ENCODE measurements at places on chromosomes 16 and 17.

GRCh38 chr16:82382521-82382920, 212.5 kb upstream of the MPHOSPH6 start:
- H3K4me3 ChIP-seq, result no peak overlapping the region

DNA sequence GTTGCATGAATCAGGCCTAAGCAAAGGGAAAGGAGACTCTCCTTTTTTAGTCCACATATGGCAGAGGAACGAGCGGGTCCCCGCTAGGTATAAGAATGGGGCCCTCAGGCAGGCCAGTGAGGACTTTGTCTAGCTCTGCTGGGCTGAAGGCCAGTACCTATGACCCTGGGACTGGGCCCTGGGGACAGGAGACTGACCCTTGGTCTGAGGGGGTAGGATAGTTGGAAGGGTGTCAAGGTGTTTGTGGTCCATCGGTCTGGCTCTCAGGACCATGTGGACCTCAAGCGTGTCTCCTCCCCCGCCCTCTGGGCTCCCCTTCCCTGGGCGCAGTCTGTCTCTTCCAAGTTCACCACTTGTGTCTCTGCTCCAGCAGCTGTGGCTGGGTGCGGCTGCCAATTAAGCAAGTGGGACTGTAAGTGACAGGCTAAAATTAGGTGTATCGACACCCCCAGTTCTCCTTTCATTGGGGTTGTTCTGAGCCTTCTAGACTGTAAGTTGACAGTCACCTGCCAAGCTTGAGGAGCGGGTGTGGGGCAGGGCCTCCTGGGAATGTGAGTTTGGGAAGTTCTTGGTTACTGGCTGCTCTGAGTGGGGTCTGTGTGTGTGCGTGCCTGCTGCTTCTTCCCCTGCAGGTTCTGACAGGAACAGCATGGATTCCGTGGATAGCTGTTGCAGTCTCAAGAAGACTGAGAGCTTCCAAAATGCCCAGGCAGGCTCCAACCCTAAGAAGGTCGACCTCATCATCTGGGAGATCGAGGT, 24.5 kb downstream of the AKAP1 start:
- no peak overlapping the region for H3K4me3 ChIP-seq
- peaks cover 6% of the 10 kb centered on the region for H3K4me1 ChIP-seq
- peaks cover 6% of the 10 kb centered on the region for H3K36me3 ChIP-seq
- no peaks in the 10 kb centered on the region for H3K27me3 ChIP-seq

DNA sequence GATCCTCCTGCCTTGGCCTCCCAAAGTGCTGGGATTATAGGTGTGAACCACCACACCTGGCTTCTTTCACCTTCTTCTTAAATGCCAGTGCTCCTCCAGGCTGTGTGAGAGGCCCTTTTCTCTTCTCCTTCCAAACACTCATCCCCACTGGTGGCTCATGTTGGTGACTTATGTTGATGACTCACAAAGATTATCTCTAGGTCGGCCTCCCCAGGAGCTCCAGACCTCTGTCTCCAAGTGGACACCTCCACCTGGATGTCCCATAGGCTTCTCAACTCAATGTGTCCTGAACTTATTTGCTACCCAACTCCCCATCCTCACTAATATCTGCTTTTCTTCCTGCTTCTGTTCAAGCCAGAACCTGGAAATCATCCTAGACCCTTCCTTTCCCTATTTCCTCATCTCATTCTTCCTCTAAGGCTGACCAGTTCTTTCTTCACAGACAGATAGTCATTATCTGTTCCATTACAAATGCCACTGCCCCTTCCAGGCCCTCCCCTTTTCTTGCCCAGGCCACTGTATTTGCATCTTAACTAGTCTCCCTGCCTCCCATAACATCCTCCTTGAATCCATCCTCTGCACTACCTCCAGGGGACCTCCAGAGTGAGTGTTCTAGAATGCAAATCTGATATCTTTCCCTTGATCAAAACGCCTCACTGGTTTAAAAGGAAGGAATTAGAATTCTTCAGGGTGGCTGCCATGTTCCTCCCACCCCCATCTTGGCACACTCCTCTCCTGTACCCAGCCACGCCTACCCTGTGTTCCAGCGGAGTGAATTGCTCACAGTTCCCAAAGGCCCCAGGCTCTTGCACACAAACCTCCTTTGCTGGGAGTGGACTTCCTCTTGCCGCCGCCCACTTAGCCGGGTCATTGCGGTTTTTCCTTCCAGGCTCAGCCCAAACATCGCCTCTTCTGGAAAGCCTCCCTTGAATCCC, 34.8 kb upstream of the FBXO47 start:
- H3K36me3 ChIP-seq, result peaks cover 6% of the 10 kb centered on the region
- no peak overlapping the region for H3K27ac ChIP-seq
- DNase-seq, result no peak

- no peak for DNase-seq
- H3K36me3 ChIP-seq, result peaks cover 29% of the 10 kb centered on the region
- H3K4me3 ChIP-seq, result no peak overlapping the region
- H3K4me1 ChIP-seq, result peaks cover 32% of the 10 kb centered on the region
- H3K27me3 ChIP-seq, result no peaks in the 10 kb centered on the region
These were observed 2.7 kb downstream of the ALDOC start for GRCh38 chr17:28573966-28574480.

GRCh38 chr17:7929158-7930023, at the start of gene KCNAB3:
KCNAB3 (minus strand) TSS chr17:7929856; CDS start chr17:7929435, 421 bp downstream.
- peak within 1 kb of the TSS; percentile 97 for H3K4me3 ChIP-seq
- no peaks in the 10 kb centered on the region for H3K27me3 ChIP-seq
- peak; percentile 61 for DNase-seq

- H3K4me1 ChIP-seq, result no peaks in the 10 kb centered on the region
- H3K4me3 ChIP-seq, result no peak overlapping the region
- H3K27ac ChIP-seq, result no peak overlapping the region
- no peaks in the 10 kb centered on the region for H3K27me3 ChIP-seq
- H3K36me3 ChIP-seq, result peaks cover 2% of the 10 kb centered on the region
- DNase-seq, result no peak
These were observed 26.9 kb upstream of the OSGIN1 start for GRCh38 chr16:83925957-83926725.

DNA sequence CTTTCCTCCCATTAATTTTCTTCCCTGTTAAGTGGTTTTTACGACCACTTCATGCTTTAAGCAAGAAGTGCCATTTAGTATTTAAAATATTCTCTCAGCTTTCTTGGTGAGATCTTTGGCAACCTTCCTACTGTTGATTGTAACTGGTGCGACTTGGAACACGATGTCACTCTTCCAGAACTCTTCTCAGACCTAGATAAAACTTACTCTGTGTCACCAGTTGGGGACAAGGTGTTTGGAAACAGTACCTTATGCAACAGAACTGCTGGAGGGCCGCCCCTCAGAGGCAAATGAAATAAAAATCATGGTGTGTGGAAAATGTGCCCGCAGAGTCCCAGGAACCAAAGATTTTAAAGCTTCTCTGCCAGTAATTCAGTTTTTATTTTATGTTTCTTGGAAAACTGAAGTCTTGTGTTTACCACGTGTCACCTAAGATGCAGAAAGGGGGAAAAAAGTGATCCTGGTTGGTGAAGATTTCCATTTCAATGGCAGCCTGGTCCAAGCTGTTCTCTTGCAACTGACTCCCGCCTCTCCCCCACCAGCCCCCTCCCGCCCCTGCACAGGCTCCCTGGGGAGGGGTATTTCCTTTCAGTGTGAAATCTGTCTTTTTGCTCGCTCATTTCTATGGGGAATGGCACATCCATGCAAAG, 7.2 kb upstream of the HSD11B2 start:
- no peak overlapping the region for H3K4me3 ChIP-seq
- H3K27ac ChIP-seq, result no peak overlapping the region
- no peaks in the 10 kb centered on the region for H3K4me1 ChIP-seq
- H3K27me3 ChIP-seq, result peaks cover 25% of the 10 kb centered on the region
- H3K36me3 ChIP-seq, result no peaks in the 10 kb centered on the region

DNA sequence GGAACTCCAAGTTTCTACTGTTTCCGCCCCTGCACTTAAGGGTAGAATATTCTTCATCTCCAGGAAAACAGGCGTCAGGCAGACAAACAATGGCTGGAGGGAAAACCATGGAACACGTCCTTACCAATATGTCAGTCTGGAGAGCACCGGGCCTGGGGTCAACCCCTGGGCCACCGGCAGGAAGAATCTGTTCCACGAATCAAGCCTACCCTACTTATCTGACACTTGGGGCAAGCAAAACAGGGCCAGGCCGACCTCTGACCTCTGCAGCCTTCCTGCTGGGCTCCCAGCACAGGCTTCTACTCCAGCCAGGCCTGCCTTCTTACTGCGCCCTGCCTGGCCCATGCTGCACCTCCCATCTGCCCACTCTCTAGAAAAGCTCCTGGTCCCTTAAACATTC, 10.1 kb downstream of the VAC14 start:
- DNase-seq, result no peak
- H3K27me3 ChIP-seq, result no peaks in the 10 kb centered on the region
- H3K4me3 ChIP-seq, result no peak overlapping the region
- H3K36me3 ChIP-seq, result no peaks in the 10 kb centered on the region
- H3K4me1 ChIP-seq, result peaks cover 16% of the 10 kb centered on the region

- no peak for DNase-seq
- H3K4me1 ChIP-seq, result peaks cover 2% of the 10 kb centered on the region
- no peak overlapping the region for H3K27ac ChIP-seq
These were observed 36.0 kb upstream of the CCL1 start for GRCh38 chr17:34398990-34399389.

DNA sequence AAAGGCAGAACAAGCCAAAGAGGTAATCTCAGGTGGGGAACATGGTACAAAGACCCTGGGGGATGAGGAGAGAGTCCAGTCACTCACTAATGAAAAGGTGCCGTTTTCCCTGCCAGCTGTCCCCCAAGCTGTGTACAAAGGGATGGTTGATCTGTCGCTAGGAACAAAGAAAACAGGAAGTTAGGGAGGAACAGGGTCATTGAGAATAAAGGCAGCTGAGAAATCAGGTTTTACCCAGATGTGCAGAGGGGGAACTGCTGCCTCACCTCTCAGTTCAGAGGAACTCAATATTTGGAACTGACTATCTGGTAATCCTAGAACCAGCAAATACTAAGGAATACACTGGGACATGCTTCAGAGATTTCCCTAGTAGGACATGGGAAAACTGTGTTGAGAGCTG, 1.5 kb downstream of the RSKR start:
- no peak for DNase-seq
- no peak overlapping the region for H3K4me3 ChIP-seq
- H3K27ac ChIP-seq, result no peak overlapping the region
- no peaks in the 10 kb centered on the region for H3K4me1 ChIP-seq
- peaks cover 16% of the 10 kb centered on the region for H3K36me3 ChIP-seq

DNA sequence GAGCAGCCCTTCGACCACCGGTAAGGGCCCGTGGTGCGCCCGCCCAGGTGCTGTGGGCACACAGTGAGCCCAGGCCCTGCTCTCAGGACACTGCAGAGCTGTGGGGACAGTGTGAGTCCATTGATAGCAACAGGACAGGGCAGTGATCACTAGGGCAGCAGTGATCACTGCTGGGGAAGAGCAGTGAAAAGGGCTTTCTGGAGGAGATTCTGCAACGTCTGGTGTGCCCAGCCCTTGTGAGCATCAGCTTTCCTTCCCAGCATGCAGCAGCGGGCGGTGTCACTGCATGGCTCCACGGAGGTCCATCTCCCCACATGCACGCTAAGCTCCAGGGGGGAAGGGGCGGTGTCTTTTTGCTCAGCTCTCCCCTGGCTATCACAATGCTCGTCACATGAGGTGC, 32.1 kb downstream of the MAP1LC3B start:
- no peak for DNase-seq
- H3K4me3 ChIP-seq, result no peak overlapping the region
- H3K27me3 ChIP-seq, result no peaks in the 10 kb centered on the region
- H3K36me3 ChIP-seq, result peaks cover 3% of the 10 kb centered on the region
- no peak overlapping the region for H3K27ac ChIP-seq

- peaks cover 5% of the 10 kb centered on the region for H3K27me3 ChIP-seq
- H3K4me1 ChIP-seq, result no peaks in the 10 kb centered on the region
- no peak overlapping the region for H3K4me3 ChIP-seq
- no peak overlapping the region for H3K27ac ChIP-seq
- H3K36me3 ChIP-seq, result peaks cover 3% of the 10 kb centered on the region
These were observed 3.1 kb downstream of the GSG1L2 start for GRCh38 chr17:9818760-9819159.

GRCh38 chr17:82933911-82934310, 94.1 kb upstream of the ZNF750 start:
- DNase-seq, result no peak
- H3K4me3 ChIP-seq, result no peak overlapping the region
- peaks cover 6% of the 10 kb centered on the region for H3K4me1 ChIP-seq
- no peaks in the 10 kb centered on the region for H3K27me3 ChIP-seq
- H3K36me3 ChIP-seq, result peaks cover 11% of the 10 kb centered on the region

DNA sequence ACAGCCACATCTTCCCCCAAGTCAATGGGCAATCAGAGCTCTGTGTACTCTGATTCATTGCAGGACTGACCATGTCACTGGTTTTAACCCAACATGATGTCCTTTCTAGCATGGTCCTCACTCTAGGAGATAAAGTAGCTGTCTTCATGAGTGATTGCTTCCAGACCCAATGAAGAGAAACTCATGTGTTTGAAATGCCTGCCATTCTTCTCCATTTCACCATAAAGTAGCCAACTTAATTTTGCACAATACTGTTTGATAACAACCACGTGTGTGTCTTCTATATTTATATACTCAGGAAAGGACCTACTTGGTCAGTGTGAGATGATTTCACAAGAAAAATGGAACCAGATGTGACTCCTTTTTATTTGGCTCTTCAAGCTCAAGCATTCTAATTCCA, 172.5 kb downstream of the AXIN2 start:
- H3K4me3 ChIP-seq, result no peak overlapping the region
- no peak overlapping the region for H3K27ac ChIP-seq
- DNase-seq, result no peak

GRCh38 chr16:50390371-50390771, 21.6 kb upstream of the BRD7 start:
- no peak overlapping the region for H3K4me3 ChIP-seq
- peaks cover 4% of the 10 kb centered on the region for H3K27me3 ChIP-seq
- no peak for DNase-seq

GRCh38 chr17:82371333-82372248, at the start of gene UTS2R:
UTS2R (plus strand) TSS chr17:82371765; CDS start chr17:82374325, 2,560 bp downstream.
- H3K27me3 ChIP-seq, result peaks cover 58% of the 10 kb centered on the region
- H3K36me3 ChIP-seq, result no peaks in the 10 kb centered on the region
- no peak for DNase-seq
- peak within 1 kb of the TSS; percentile 53 for H3K4me3 ChIP-seq
- H3K4me1 ChIP-seq, result peaks cover 16% of the 10 kb centered on the region
- H3K27ac ChIP-seq, result no peak within 1 kb of the TSS

DNA sequence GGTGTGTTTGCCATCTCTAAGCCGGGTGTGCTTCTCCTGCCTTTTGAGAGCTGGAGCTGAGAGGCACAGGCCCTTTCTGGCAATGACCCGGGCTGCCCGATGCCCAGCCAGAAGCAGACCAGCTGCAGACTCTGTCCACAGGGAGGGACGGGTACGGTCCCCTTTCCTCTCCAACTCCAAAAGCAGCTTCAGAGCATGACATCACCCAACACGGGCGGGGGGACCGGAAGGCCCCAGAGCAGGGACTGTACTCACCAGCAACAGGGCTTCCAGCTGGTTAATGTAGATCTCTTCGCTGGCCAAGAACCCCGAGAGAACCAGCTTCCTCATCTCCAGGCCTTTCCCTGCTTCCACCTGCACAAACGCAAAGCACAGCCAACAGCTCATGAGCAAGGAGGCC, 79.4 kb downstream of the ABR start:
- H3K4me3 ChIP-seq, result no peak overlapping the region
- no peak for DNase-seq
- peaks cover 17% of the 10 kb centered on the region for H3K36me3 ChIP-seq

- H3K27ac ChIP-seq, result no peak overlapping the region
These were observed 826 bp upstream of the MPO start for GRCh38 chr17:58281511-58282011.

GRCh38 chr17:34781571-34782108, 179.6 kb downstream of the CCT6B start:
- H3K4me3 ChIP-seq, result no peak overlapping the region
- peaks cover 8% of the 10 kb centered on the region for H3K27me3 ChIP-seq
- no peak for DNase-seq
- H3K27ac ChIP-seq, result no peak overlapping the region
- no peaks in the 10 kb centered on the region for H3K36me3 ChIP-seq
- no peaks in the 10 kb centered on the region for H3K4me1 ChIP-seq
